SK-N-MC (cell line): ENCODE measurements at places on chromosomes 13 and 19.

GRCh38 chr13:94968040-94968756 is 255.9 kb upstream of the SOX21 start:
- DNase-seq, result no peak

DNA sequence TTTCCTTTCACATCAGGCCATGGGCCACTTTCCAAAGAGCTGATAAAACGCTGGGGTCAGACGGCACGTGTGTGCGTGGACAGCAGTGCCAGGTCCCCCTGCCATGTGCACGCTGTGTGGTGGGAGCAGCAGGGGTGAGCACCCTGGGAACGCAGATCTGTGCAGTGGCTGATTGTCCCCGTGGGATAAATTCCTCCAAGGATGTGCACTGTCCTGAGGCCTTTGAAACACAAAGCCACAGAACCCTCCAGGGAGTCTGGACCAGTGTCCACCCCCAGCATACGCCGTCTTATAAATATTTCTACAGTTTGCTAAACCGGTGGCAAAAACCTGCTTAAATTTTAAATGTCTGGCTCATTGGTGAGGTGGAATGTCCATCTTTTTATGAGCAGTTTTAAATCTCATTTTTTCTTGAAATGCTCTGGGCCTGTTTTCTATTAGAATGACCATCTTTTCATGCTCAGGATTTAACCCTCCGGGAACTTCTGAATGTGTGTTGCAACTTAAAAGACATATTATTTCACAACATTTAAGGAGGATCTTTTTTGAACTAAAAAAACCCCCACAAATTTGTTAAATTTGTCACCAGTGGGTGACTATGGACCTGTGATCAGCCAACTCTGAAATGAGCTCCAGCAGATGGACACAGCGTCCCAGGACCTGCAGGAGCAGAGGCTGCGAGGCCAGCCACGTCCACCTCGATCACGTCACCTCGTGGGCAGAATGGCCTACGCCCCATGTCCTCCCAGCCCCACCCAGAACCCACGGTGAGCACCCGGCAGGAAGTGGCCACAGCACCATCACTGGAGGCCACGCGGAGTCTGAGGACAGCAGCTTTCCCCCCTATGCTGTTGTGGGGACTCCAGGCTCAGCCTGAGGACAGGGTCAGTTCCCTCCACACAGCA is 68.6 kb downstream of the RASA3 start:
- DNase-seq, result no peak

DNA sequence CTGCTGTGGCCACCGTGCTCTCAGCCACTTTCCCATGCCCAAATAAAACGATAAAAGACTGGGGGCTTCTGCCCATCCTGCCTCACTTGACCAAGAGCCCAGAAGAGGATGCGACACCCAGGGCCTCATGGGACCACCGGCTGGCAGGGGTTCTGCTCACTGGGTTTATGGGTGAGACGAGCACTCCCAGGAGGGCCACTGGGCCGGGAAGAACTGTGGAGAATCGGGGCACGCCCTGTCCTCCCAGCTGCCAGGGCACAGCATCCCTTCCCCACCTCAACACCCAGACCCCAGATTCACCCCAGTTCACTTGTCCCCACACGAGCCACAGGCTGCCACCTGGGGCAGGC is 4.7 kb upstream of the F10 start:
- no peak for DNase-seq

DNA sequence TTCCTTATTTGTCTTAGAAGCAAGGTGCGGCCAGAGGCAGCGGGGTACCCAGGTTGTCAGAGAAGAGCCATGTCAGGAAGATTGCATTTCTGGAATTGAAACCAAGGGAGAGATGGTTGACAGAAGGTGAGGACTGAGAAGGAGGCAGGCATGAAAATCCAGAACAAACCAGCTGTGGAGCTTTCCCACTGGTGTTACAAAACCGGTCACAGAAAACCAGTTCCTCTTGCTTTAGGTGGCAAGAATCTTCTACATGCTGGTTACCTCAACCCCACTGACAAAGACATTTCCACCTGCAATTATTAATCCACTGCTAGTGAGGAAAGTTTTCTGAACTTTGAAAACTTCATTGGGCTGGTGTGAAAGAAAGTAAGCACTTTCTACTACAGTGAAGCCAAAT is 64.0 kb upstream of the MED4 start:
- no peak for DNase-seq

GRCh38 chr13:38346764-38347163 is 2.9 kb upstream of the UFM1 start:
- DNase-seq, result no peak

DNA sequence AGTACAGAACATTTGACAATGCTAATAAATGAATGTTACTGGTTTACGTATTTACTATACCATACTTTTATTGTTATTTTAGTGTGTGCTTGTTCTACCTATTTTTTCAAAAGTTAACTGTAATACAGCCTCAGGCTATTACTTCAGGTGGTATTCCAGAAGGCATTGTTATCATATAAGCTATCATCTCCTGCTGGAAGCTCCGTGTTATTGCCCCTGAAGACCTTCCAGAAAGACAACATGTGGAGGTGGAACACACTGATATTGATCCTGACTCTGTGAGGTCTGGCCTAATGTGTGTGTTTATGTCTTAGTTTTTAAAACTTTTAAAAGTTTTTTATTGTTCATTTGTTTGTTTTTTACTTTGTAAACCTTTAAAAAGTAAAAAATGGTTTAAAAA is 509.8 kb upstream of the SPRY2 start:
- DNase-seq, result no peak

DNA sequence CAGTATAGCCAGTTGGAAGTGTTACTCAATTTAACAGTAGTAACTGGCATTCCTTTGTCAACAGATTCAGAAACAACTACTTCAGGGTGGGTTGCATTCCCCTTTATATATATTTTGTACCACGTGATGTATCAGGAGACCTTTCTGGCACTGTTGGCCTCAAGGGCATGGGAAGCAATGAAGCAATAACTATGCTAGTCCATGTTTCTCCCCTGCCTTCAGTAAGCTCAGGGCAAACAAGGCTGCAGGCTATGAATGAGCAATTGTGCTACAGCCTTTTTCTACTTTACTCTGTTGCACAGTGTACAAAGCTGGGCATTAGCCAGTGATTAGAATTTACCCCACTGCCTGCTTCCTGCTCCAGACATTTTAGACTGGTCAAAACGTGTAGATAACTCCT is 348.8 kb downstream of the GPC5 start:
- no peak for DNase-seq

DNA sequence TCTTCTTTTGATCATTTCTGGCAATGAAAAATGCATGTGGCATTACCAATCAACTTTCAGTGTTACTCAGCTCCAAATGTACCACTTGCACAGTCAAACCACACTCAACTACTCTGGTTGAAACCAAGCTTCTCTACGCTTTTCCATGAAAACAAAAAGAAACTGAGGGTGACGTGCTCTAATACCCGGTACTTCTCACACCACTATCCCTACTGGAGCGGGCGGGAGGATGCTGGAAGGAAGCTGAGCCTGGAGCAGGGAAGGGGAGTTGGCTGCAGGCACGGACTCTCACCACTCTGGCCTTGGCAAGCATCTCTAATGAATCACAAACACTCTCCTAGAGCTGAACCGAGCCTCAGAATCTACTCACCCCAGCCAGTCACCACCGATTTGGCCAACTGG is 48.2 kb downstream of the STK24 start:
- DNase-seq, result no peak

- DNase-seq, result no peak
Observed at GRCh38 chr13:23752111-23753001, 136.8 kb downstream of the MIPEP start.

GRCh38 chr19:13640611-13641010 is 123.7 kb upstream of the MRI1 start:
- no peak for DNase-seq
